GM06990 (cell line): ENCODE measurements at places on chromosomes 2 and 18.

DNA sequence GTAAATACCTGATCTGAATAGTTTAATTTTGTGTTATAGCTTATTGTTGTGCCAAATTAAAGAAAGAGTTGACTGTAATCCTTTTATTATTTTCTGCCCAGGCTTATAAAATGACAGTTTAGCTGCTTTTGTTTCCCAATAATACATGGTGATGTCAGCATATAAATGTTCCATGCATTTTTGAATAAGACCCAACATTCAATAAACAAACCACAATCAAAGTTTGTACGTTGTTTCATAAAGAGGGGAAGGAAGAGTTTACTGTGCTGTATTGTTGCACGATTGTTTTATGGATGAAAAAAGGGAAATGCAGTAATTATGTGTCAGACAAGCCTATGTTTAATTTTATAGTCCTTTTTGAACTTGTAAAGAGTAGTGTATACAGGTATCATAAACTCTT is 177.2 kb upstream of the SCN7A start:
- DNase-seq: no peak

DNA sequence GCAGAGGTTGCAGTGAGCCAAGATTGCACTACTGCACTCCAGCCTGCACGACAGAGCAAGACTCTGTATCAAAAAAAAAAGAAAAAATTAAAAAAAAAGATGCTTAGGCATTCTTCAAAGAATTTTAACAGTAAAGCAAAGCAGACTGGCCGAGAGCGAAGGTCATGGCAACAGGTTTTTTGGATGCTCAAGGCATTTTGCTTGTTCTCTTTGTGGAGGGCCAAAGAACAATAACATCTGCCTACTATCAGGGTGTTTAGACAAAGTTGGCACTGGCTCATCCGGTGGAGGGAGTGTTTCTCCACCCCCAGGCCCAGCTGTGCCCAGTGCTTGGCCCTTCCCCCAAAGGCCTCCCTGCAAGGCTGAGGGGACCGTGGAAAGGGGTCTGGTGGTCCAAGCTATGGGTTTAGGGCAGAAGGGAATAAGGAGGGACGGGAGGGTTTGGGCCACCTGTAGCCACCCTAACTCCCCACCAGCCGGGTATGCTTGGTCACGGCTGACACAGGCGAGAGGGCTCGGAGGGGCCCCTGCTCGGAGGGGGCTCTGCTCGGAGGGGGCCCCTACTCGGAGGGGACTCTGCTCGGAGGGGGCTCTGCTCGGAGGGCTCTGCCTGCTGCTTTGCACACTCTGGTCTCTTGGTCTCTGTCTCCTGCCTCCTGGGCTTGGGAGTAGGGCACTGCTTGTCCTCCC is 26.7 kb upstream of the ALLC start:
- DNase-seq: no peak

GRCh38 chr18:63233334-63233733 is 86.2 kb downstream of the BCL2 start:
- no peak for DNase-seq

GRCh38 chr2:200023570-200023969 is 68.2 kb downstream of the MAIP1 start:
- DNase-seq: no peak

DNA sequence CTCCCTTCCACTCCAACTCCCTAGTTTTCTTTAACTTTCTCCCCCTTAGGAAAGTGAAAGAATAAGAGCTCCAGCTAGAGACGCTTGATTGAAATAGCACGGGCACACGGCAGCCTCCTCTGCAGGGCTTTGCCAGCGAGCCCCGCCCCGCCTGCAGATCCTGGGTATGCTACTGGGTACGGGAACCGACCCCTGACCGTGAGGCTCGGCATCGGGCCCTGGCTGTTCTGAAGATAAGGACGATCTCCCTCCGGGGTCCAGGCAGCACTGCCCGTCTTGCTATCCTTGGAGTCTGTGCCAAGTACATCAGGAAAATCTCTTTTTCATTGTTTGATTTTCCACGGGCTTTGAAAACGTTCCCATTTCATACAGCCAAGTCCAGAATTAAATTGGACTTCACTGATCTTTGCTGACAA is 284.5 kb downstream of the MTX2 start:
- DNase-seq: peak; percentile 8

DNA sequence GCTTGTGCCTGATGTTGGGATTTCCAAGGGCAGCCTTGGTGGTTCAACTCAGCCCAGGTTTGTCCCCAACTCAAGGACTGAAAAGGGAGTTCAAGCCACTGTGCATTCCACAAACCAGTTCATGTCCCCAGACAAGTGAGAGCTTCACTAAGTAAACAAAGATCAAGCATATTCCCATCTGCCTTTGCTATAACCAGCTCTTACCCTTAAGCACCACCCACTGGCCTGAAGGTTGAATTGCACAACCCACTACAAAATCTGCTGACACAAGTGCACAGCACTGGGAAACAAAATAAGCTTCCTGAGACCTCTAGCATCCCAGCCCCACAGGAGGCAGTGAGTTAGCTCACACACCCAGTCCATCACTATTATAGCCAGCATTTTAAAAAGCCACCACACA is 516.7 kb downstream of the NR4A2 start:
- DNase-seq: no peak

GRCh38 chr2:170610615-170611014 is 104.5 kb upstream of the SP5 start:
- DNase-seq: no peak

DNA sequence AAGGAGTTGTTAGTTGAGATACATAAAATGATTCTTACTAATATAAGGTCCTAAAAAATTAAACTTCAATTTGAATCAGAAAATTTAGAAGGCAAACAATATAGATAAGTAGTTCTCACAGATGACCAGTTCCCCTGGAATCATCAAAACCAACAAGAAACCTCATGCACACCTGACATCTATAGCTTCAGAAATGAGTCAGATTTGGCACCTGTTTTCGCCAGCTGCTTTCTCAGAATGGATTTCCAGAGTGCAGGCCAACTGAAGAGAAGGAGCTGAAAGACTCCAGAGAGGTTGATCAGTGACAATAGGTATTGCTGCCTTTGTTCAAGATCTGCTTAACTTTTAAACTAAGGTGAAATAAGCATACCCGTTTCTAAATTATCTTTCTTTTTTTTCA is 192.4 kb downstream of the RDH14 start:
- DNase-seq: no peak

DNA sequence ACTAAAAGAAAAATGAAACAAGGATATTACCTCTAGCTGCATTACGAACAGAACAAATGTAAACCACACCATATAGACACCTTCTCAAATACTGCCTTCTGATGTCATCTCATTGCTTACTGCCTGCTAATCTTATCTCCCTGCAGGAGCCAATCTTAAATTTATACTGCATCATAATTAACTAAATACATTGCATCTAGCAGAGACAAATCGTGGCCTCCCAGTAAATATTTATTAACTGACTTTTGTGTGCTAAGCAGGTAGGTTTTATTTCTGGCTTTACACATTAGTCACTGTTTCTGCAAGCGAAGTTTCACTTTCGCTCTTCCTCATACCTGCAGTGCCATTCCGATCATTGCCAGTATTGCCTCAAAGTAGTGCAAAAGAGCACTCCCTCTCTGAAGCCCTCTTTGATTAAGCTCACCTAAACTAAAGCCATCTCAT is 67.5 kb downstream of the SPATS2L start:
- peak; percentile 43 for DNase-seq

GRCh38 chr2:36333350-36334012 is 22.1 kb upstream of the CRIM1 start:
- no peak for DNase-seq

DNA sequence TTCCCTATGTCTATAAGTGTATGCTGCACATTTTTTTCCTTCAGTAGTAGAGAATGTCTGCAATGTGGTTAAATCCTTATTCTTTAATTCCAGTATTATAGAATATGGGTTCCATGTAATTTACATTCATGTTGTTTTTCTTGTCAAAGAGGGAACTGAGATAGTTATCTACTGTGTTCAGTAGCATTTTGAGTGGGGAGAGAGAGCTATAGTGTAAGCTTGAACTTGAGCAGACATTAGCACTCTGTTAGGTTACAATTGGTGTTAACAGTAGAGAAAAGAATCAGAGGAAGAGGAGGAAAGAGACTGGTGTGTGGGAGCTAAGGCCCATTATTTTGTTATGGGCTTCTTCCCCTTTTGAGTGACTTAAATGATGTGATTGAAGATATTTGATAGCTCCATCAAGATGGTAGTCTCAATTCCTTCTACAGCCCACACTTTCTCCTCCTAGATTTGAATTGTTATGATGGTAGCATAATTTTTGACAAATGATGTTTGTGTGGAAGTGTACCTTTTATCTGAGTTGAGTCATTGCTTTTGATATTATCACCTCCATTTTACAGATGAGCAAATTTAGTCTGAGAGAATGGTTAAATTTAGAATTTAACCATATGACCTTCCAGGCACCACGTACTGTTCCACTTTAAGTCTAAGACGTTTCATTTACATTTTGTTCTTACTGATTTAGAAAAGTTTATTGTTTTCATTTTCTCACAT is 71.3 kb downstream of the FMNL2 start:
- peak; percentile 22 for DNase-seq

- no peak for DNase-seq
Measured at GRCh38 chr2:146651361-146651760, 1193.5 kb upstream of the ACVR2A start.

DNA sequence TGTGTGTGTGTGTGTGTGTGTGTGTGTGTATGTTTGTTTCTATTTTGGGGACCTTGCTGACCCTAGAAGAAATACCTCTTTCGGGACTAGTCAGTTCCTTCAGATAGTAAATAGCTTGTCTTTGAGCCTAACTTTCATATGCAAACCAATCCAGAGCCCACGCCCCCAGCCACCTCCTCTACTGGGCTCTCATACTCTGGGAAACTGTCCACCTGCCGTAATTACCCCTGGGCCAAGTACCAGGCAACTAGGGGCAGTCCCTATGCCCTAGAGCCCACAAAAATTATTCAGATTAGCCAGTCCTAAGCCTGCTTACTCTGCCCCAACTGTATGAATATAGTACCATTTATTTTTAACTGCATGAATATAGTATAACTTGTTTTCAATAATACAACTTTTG is 970.4 kb downstream of the EPHA4 start:
- DNase-seq: no peak

DNA sequence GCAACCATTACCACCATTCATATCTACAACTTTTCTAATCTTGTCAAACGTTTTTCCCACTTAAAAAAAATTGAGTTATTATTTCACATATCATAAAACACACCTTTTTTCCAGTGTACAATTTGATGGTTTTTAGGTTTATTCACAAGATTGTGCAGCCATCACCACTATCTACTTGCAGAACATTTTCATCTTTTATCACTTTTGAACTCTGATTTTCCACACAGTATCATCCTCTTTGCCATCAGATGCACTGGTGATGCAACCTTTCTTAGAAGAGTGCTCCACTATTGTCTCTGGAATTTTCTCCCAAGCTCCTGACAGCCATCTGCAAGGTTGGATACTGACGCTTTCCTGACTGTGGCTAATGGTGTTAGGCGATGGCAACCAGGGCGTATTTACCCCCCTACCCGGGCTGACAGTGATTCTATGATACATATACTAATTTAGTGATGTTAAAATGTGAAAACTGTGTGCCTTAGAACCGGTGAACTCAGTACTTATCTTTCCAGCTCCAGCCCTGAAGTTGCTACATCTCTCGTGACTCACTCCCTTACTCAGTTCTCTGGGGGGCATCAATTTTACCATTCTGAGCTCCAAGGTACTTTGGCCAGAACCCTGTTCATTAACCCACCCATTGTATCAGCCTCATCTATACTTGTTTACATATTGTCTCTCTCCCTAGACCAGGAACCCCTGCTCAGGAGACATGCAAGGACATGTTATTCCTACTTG is 105.4 kb upstream of the SPRED2 start:
- DNase-seq: no peak

- DNase-seq: no peak
Measured at GRCh38 chr2:18536100-18536499, 24.4 kb downstream of the RDH14 start.

- DNase-seq: no peak
Measured at GRCh38 chr2:167871286-167871685, 376.1 kb downstream of the STK39 start.

GRCh38 chr2:7203056-7203467 is 285.9 kb downstream of the RNF144A start:
- DNase-seq: peak; percentile 9

GRCh38 chr18:21230436-21230835 is 11.6 kb upstream of the GREB1L start:
- DNase-seq: no peak

GRCh38 chr2:68200157-68200787 is 42.6 kb downstream of the PNO1 start:
- DNase-seq: no peak

DNA sequence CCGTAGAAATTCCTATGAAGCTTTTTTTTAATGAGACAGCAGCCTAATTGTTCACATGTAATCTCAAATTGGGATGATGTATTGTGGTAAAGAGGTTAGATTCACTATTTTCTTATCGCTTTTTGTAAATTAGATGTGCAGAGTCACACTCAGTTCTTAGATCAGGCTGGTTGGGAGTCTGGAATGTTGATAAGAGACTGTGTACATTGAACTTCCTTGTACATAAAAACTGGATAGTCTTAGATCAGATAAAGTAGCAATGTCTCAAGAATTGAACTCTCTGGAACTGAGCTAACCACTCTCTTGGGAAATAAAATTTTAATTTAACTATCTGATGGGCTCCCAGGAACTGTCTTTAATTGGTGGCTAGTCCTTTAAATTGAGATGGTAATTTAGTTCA is 108.1 kb upstream of the MSTN start:
- no peak for DNase-seq

- no peak for DNase-seq
Measured at GRCh38 chr2:98309580-98309979, 36.7 kb upstream of the CNGA3 start.
